ENCODE measurements at places on chromosomes 1 and 21.

- DNase-seq = no peak
- peaks cover 95% of the 10 kb centered on the region for H3K27me3 ChIP-seq
- H3K27ac ChIP-seq = no peak overlapping the region
- peaks cover 5% of the 10 kb centered on the region for H3K4me1 ChIP-seq
- H3K4me3 ChIP-seq = no peak overlapping the region
- H3K36me3 ChIP-seq = peaks cover 12% of the 10 kb centered on the region
These were observed 63.7 kb upstream of the WNT4 start for GRCh38 chr1:22206551-22207125.

- peaks cover 7% of the 10 kb centered on the region for H3K4me1 ChIP-seq
- no peaks in the 10 kb centered on the region for H3K36me3 ChIP-seq
- peaks cover 8% of the 10 kb centered on the region for H3K27me3 ChIP-seq
- no peak overlapping the region for H3K27ac ChIP-seq
These were observed 11.4 kb upstream of the BCAR3 start for GRCh38 chr1:93692983-93693591.

DNA sequence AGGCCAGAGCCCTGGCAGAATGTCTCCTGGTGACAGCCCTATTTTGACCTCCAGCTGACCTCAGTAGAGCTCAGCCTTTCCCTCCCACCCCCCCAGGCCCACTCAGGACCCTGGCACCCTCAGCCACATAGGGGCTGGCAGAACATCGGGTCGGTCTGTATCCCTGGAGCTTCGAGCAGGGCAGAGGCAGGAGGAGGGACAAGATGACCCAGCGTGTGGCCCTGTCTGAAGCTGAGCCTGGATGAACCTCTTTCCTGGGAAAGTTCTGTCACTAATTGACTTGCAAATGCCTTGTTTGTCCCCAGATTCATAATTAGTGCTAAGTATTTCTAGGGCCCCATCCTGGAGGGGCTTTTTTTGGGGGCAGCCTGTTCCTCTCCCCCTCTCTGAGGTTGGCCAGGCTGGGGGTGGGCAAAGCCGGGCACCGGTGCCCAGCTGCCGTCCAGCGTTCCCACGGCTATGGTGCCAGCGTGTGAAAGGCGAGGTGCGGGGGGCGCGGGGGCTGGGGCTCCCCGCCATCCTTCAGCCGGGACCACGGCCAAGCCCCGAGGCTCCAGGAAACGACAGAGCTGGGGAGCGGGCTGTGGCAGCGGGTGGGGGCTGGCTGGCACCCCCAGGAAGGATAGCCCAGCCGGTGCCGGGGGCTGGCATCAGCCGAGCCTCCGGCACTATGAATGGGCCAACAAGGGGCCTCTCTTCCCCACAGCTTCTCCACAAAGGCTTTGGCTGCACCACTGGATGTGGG, 31.4 kb downstream of the RHBG start:
- no peak overlapping the region for H3K4me3 ChIP-seq
- peaks cover 28% of the 10 kb centered on the region for H3K27me3 ChIP-seq
- no peak overlapping the region for H3K27ac ChIP-seq
- no peak for DNase-seq
- peaks cover 2% of the 10 kb centered on the region for H3K36me3 ChIP-seq

- H3K27me3 ChIP-seq = peaks cover 10% of the 10 kb centered on the region
- H3K36me3 ChIP-seq = peaks cover 7% of the 10 kb centered on the region
- H3K4me3 ChIP-seq = peak overlapping the region; percentile 92
- peak; percentile 9 for DNase-seq
These were observed 2.6 kb upstream of the SAMD13 start for GRCh38 chr1:84298684-84299535.

- H3K4me3 ChIP-seq = peak overlapping the region; percentile 97
- peak; percentile 26 for DNase-seq
- peaks cover 18% of the 10 kb centered on the region for H3K4me1 ChIP-seq
- H3K36me3 ChIP-seq = peaks cover 4% of the 10 kb centered on the region
- H3K27me3 ChIP-seq = no peaks in the 10 kb centered on the region
- H3K27ac ChIP-seq = peak overlapping the region; percentile 86
These were observed 594 bp downstream of the LUZP1 start for GRCh38 chr1:23168079-23168444.
